ENCODE measurements at places on chromosomes 3 and 15.

- DNase-seq, result peak; percentile 20
Measured at GRCh38 chr15:60634815-60635214, 155.9 kb upstream of the ICE2 start.

- no peak for DNase-seq
Measured at GRCh38 chr3:58751882-58752567, 85.5 kb upstream of the FAM3D start.

- DNase-seq, result no peak
Measured at GRCh38 chr3:116067326-116067725, 378.0 kb downstream of the LSAMP start.

DNA sequence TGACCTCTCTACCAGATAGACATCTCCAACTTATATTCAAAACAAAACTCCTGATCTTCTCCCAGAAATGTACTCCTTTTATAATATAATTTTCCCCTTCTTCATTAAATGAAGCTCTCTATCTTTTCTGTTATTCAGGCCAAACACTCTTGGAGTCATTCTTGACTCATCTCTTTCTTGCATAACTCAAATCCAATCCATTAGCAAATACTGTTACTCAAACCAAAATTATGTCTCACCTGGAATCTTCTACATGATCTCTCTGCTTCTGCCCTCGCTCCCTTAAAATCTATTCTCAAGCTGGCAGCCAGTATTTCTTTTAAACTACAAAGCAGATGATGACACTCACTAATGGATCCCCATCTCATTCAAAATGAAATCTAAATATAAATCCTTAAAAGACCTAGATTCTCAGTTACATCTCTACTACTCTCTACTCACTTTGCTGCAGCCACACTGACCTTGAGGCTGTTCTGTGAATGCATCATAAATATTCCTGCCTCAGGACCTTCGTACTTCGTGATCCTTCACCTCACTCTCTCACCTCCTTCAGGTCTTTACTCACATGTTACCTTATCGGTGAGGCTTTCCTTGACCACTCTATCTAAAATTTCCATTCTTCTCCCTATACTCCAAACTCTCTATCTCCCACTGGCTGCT is 160.9 kb downstream of the TBC1D5 start:
- DNase-seq, result no peak

DNA sequence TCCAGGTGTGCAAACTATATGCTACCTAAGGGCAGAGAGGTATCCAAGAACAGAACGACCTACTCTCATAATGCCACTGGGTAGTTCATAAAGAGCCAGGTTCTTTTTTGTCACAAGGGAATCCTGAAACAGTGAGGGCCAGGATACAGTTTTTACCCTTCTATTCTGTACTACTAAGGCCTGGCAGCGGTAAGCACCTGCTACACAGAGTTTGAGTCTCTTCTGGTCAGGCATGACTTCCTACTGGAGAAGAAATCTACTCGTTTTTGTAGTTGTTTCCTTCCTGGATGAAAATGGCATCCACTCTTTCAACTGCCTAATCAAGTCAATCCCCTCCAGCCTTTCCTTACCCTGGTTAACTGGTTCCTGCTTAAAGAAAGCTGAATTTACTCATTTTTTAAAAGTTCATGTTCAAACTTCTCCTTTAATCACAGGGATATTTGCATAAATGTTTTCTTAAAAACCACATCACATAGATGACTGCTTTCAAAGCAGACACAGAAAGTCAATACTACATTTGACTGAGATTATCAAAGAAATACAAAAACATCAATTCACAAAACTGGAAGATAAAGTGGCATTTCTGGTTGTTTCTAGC is 40.0 kb downstream of the MAP4 start:
- no peak for DNase-seq

DNA sequence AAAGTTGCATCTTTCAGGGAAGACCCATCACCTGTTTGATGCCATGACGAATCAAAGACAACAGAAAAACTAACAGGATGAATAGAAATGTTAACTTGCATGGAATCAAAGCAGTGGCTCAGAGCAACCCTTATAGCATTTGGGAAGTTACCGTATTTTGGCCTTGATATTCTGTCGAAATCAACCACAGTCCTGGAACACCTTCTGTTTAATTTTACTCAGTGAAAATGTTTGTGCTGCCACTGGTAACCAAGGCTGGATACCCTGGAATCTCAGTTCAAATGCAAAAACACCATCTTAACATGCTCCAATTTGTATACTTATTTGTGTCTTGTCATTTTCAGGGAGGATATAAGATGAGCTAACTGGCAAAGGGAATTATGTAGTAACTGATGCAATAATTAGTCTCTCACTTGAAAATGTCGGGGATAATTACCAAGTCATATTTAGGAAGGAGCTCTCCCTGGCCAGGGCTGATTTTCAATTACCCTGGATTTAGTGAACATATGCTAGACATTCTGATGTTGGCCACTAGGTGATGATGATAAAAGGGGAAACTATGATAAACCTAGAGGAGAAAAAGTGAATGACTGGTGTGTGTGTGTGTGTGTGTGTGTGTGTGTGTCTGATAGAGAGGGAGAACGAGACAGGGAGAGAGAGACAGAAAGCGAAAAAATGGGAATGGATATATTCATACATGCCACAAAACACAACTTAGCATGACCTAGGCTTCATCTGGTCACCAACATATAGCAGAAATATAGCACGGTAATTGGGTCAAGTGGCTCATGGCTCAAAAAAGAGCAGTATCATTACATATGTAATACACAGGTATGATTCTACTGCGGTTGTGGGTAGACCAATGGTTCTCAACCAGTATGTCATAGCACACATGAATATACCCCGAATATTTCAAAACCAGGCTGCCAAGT is 19.0 kb upstream of the PRICKLE2 start:
- DNase-seq, result no peak

GRCh38 chr3:32438596-32439344 is 47.1 kb downstream of the CMTM7 start:
- DNase-seq, result no peak

Data from CD4-positive, alpha-beta T cell treated with Interferon gamma for 1 hour (primary cell).